ENCODE measurements at places on chromosomes 2 and 18. TPM values are rescaled to one million over a fixed set of nuclear protein-coding genes. Genes with fewer than 3 reads are reported as not detected.

The POU3F3 gene
- polyA plus RNA-seq, result 0.39 TPM

- no peak for DNase-seq
These were observed 41.8 kb downstream of the NCK2 start for GRCh38 chr2:105786231-105787230.

- no peak for DNase-seq
These were observed 16.1 kb downstream of the NFATC1 start for GRCh38 chr18:79411614-79412526.

The GCG gene
- 9.0 TPM for polyA plus RNA-seq

The EMILIN1 gene
- 5.3 TPM for polyA plus RNA-seq

DNA sequence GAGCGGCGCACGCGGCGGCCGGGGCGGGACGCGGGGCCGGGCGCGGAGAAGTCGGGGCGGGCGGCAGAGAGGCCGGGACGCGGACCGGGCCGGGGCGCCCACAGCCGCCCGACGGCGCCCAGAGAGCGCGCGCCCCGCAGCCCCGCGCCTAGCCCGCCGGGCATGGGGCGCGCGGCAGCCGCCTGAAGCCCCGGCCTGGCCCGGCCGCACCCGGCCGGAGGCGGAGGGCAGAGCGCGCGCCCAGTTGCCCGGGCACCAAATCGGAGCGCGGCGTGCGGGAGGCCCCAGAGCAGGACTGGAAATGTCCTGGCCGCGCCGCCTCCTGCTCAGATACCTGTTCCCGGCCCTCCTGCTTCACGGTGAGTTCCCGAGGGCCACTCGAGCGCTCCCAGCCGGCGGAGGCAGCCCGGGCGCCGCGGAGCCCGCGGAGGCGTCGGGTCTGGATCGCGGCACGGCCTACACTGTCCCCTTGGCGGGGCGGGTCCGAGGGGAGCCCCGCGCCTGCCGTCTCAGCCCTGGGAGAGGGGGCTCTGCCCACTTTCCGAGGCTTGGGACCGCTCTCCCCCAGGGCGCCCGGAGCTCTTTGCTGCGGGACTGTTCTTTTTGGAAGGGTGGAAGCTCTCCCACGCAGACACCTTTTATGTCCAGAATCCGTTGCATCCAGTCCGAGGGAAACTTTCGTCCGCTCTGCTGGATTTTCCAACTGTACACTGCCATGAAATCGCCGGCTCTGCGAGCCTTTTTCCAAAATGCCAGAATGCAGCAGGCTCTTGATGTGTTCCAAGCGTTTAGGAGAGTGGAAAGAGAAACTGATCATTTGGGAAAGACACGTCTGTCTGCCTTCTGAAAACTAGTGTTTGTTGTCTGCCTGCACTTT, 484 bp downstream of the APCDD1 start:
- no peak for DNase-seq

The DAPL1 gene
- polyA plus RNA-seq, result not detected

- no peak for DNase-seq
These were observed 76.2 kb downstream of the AAK1 start for GRCh38 chr2:69567157-69567908.

The KLHL41 gene
- 0.60 TPM for polyA plus RNA-seq

GRCh38 chr2:168626096-168626495, 170.0 kb downstream of the CERS6 start:
- DNase-seq, result no peak

- no peak for DNase-seq
These were observed 552.5 kb upstream of the CRIM1 start for GRCh38 chr2:35803126-35803525.

- peak; percentile 82 for DNase-seq
These were observed 3.6 kb upstream of the OTOS start for GRCh38 chr2:240143801-240144648.

DNA sequence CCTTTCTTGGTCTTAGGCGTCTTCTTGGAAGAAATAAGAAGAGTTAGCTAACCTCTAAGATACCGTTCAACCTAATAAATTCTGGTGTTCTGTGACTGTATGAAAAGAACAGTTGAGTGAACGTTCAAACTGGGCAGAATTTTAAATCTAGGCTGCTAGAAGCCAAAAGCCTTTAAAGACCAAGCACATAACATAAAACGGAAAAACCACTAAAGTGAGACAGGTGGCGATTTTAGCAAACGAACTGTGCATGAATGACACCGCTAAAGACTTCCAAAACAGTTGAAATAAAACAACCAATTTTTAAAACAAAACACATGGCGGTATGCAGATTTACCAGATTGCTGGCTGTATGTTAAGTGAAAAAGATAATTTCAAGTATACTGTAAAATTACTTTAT, 73.1 kb downstream of the GALNT13 start:
- no peak for DNase-seq

DNA sequence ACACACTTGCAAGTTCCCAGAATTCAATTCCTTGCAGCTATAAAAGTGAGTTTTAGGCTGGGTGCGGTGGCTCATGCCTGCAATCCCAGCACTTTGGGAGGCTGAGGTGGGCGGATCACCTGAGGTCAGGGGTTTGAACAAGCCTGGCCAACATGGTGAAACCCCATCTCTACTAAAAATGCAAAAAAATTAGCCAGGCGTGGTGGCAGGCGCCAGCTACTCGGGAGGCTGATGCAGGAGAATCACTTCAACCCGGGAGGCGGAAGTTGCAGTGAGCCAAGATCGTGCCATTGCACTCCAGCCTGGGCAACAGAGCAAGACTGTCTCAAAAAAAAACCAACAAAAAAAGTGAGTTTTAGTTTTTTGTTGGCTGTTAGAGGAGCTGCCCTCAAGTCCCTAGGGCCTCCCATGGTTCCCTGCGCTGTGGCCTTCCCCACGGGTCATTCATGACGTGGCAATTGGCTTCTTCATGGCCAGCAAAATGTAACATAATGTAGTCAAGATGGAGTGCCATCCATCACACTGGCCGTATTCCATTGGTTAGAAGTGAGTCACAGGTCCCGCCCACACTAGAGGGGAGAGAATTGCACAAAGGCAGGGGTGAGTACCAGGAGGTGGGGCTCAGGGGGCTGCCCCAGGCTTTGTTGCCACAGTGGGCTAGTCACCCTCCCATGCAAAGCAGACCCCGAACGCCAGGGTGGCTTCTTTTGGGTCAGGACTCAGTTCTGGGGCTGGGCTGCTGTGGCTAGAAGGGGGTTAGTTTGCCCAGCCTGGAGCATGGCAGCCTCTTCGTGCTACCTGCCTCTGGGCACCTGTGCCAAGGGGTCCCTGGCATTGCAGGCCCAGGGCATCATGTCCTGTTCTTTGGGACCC, 37.7 kb upstream of the INHBB start:
- no peak for DNase-seq

- peak; percentile 97 for DNase-seq
These were observed at the start of gene TTC32 for GRCh38 chr2:19901442-19902215. TSS of gene TTC32 (minus strand) at chr2:19901983. CDS start at chr2:19901854, 129 bp downstream.

GRCh38 chr18:21112140-21112473, 494 bp upstream of the ROCK1 start:
- DNase-seq, result no peak

DNA sequence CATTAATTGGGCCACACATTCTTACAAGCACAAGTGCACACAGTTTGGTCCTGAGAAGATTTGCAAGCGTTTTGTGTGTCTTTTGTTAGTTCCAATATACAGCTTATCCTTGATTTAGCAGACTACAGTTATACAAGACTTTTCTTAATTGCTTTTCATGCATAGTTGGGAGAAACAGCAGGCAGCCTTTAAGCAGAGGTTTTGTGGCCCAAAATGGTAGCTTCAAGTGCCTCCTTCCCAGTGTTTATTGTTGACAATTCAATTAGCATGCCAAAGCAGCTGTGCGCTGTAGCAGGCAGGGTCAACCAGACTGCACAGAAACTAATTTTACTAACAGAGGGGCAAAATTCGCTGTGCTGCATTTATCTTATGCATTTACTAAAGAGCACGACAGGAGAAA, 47.5 kb downstream of the FRZB start:
- DNase-seq, result no peak

The MROH2A gene
- polyA plus RNA-seq, result not detected

The AGXT gene
- 1.6 TPM for polyA plus RNA-seq

The MC4R gene
- polyA plus RNA-seq, result not detected

DNA sequence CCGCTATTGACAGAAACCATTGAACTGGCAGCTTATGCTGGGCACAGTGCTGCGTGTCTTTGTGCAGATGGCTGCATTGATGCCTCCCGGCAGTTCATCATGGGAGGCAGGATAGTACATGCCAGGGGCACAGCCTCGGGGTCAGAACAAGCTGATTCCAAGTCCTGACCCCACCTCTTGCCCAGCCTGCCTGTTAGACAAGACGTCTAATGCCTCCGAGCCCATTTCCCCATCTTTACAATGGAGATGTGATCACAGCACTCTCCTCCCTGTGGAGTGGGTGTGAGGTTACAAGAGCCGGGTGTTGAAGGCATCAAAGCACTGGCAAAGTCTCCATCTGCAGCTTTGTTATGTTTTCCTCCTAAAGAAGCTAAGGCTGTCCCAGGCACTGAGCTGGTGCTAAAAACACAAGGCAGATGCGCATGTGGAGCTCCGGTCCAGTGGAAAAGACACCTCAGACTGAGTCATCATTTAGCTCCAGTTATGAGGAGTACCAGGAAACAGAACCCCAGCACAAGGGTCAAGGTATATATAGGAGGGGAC, 125.7 kb upstream of the EPAS1 start:
- no peak for DNase-seq

Data from sigmoid colon (tissue), 7 donors.